ENCODE measurements at places on chromosomes 12 and 14.

GRCh38 chr12:11877869-11878780, 192.6 kb upstream of the BCL2L14 start:
- DNase-seq: no peak

- DNase-seq: no peak
Observed at GRCh38 chr14:73325630-73326299, 88.5 kb downstream of the PAPLN start.

- no peak for DNase-seq
Observed at GRCh38 chr14:105830171-105830570, 303.8 kb downstream of the TMEM121 start.

- DNase-seq: no peak
Observed at GRCh38 chr14:63766611-63767010, 38.7 kb upstream of the SGPP1 start.

- no peak for DNase-seq
Observed at GRCh38 chr14:51298895-51299294, 58.8 kb downstream of the TMX1 start.

GRCh38 chr14:67982711-67983608, 163.4 kb downstream of the RAD51B start:
- no peak for DNase-seq
